NCI-H1417 treated with DMSO at 0.1 percent for 48 hours (cell line): ENCODE measurements at places on chromosomes 5 and 9.

- DNase-seq: no peak
Observed at GRCh38 chr5:164951570-164951969, 1446.2 kb downstream of the MAT2B start.

- DNase-seq: no peak
Observed at GRCh38 chr5:52748590-52748989, 39.1 kb upstream of the ITGA1 start.

DNA sequence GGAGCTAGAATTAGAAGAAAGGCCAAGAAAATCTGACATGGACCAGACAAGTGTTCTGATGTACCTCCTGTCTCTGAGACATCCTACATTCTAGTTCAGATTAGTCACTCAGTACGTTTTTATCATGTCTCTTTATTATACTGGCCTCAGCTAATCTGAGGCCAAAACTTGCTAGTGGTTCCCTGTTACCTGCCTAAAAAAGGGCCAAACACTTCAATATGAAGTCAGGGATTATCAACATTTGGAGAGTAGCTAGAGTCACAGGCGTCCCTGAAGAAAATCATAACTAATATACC lies 587.4 kb downstream of the PRELID2 start:
- no peak for DNase-seq

- no peak for DNase-seq
Observed at GRCh38 chr5:16763211-16763610, 146.4 kb upstream of the RETREG1 start.

GRCh38 chr9:137456061-137456863 lies 2.9 kb downstream of the NSMF start:
- DNase-seq: no peak

- DNase-seq: no peak
Observed at GRCh38 chr9:101138509-101138908, 110.0 kb downstream of the PLPPR1 start.

GRCh38 chr9:124941679-124942561 lies 1.0 kb upstream of the GOLGA1 start:
- no peak for DNase-seq

DNA sequence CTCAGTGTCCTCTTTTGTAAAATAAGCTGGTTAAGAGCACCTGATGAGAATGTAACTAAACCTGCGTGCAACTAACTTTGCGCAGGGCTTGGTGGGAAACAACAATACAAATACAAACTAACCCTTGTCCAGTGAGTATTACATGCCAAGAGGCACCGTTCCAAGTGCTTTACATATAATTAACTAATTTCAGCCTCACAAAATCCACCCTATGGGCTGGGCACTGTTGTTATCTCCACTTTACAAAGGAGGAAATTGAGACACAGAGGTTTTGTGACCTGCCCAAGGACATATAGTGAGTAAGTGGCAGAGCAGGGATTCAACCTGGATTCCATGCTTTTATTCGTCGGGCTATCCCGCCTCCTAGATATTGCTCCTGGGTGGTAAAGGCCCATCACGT lies 26.2 kb upstream of the TNIP1 start:
- DNase-seq: no peak
